Mesenteric fat pad (tissue), 1 donor: ENCODE measurements at places on chromosomes 2 and 18.
A peak's percentile ranks its signal among the peaks of the same experiment; 100 is the strongest.

- no peak for DNase-seq
Measured at GRCh38 chr18:32908424-32908805, 135.6 kb upstream of the KLHL14 start.

DNA sequence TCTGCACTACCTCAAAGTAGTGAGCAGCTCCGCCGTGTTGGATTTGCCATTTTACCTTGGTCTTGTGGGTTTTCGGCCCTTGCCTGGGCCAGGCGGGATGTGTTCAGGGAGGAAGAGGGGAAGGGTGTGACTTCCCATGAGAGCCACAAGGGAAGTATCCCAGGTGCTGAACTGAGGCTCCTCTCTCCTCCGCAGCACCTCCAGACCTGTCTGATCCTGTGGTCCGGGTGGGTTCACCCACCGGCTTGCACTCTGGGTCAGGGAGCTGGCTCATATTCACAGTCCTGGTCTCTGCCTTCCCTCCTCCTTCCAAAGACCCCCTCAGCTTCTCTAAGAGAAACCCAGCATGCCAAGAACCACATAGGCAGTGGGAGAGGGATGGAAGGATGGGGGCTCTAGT, 235.8 kb downstream of the SEPTIN10 start:
- DNase-seq, result peak; percentile 71

GRCh38 chr18:56873441-56874140, 222.4 kb downstream of the WDR7 start:
- no peak for DNase-seq

- peak; percentile 82 for DNase-seq
Measured at GRCh38 chr2:237471438-237472186, 15.4 kb upstream of the MLPH start.

GRCh38 chr2:174383796-174384195, 11.7 kb upstream of the SCRN3 start:
- DNase-seq, result no peak

GRCh38 chr18:12391487-12392165, 14.6 kb upstream of the AFG3L2 start:
- DNase-seq, result peak; percentile 45

DNA sequence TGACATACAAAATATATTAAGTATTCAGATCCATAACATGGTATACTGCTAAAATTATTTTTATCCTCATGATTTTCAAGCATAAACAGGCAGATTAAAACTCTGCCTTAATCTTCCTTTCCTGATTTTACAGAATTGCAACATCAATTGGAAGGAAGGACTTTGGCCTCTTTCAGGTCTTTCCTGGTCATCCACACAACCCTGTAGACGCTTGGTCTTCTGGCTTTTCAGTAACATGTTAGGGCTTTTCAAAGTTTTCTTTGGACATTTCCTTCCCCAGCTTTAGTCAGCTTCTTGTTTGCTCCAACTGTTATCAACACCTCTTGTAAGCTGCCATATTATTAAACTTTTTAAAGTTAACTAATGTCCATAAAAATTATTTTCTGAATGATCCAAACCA, 1364.9 kb upstream of the NRXN1 start:
- DNase-seq, result no peak

DNA sequence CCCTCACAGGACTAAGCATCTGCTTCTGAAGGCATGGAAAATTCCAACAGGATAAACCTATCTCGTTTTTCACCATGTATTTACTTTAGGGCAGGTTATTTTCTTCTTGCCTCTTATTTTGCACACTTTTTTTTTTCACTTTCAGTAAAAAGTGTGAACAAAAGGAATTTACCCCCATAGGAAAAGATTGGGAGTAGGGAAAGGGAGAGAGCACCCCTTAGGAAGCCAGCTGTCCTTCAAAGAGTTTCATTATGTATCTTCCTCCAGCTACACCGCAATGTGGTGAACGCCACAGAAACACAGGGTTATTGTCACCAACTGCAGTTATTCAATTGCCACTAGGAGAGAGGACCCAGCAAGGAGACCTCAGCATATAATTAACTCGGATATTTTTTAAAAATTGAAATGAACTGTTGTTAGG, 286.2 kb upstream of the VRK2 start:
- DNase-seq, result no peak

DNA sequence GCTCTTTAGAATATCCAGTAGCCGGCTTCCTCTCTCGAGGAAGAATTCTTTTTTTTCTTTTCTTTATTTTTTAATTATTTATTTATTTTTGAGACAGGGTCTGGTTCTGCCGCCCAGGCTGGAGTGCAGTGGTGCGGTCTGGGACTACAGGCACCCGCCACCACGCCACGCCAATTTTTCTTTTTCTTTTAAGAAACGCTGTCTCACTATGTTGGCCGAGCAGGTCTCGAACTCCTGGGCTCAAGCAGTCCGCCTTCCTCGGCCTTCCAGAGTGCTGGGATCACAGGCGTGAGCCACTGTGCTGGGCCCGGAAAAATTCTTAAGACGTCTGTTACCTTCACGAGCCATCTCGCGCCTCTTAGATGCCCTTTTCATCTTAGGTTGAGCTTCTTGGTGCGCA, 931 bp upstream of the TMEM131 start:
- DNase-seq, result no peak

DNA sequence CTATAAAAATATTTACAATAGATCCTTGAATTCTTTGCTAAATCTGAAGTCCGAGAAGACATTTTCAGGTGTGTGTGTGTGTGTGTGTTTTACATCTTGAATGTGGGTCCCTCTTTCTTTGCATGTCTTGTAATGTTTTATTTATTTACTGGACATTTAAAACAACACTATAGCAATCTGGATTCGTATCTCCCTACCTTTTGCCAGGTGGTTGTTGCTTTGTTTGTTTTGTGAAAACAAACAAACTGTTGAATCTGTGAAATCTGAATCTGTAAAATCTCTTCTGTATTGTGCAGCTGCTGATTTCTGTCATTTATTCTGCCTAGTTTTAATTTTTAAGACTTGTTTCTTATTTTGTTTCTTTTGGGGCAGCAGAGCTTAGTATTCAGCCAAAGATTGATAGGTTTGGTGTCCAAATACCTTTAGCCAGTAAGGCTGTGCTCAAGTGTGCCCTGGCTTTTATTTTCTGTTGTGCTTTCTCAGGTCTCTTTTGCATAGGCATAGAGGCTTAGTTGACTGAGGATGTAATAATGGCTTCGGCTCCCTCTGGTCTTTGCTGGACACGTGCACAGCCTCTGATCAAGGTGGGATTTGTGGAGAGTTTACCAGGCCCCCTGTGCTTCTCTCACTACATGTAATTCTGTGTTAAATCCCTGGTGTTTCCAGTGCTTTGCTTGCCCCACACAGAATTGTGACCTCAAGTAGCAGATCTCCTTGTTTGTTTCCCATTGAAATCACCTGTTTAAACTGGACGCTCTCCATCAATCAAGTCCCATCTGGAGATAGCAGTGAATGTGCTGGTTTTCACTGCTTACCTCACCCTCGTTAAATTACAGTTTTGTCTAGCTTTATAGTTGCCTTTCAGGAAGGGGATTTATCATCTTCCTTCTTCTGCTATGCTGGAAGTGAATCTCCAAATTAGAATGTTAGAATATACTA, 71.1 kb downstream of the BIRC6 start:
- no peak for DNase-seq

DNA sequence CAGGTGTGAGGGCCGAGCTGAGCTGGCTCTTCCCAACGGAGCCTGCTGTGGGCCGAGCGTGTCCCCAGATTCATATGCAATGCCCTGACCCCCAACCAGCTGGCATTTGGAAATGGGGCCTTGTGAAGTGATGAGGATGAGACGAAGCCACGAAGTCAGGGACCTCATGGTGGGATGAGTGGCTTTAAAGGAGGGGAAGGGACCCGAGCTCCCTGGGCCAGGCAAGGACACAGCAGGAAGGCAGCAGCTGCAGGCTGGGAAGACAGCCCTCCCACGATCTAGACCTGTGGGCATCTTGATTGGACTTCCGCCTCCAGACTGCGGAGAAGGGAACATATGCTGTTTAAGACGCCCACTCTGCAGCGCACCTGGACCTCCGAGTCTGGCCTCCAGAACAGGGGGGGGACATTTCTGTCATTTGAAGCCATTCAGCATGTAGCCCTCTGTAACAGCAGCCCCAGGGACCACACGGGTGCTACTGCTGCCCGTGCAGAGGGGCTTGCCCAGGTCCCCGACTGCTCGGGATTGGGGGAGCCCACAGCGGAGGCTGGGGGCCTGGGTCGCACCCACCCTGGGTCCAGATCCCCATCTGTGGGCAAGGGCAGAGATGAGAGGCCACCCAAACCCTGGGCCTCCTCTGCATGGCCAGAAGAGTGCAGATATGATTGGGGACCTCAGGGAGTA, 27.2 kb downstream of the KIF1A start:
- no peak for DNase-seq

- DNase-seq, result no peak
Measured at GRCh38 chr2:160477032-160477431, 16.6 kb downstream of the RBMS1 start.

- DNase-seq, result no peak
Measured at GRCh38 chr2:199705538-199705937, 145.5 kb downstream of the FTCDNL1 start.

GRCh38 chr18:35267161-35267651, 22.8 kb downstream of the ZSCAN30 start:
- peak; percentile 93 for DNase-seq

- DNase-seq, result peak; percentile 65
Measured at GRCh38 chr2:3493615-3494007, 25.7 kb downstream of the ADI1 start.

DNA sequence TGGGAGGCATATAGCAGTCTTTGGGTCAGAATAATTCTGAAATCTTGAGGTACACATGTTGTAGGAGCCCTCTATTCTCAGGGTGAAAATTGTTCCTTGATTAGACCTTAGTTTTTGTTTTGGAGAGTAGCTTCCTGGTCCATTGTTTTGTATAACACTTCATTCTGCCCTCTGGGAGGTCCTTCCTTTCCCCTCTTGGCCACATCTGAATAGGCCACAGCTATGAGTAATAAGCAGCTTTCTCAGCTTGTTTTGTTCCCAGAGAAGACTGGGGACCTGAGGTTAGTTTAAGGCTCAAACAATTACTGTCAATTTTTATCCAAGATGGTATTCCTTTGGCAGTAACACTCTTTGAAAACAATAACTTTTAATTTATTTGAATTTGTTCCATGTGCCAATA, 72.6 kb upstream of the NOL4 start:
- DNase-seq, result no peak

- no peak for DNase-seq
Measured at GRCh38 chr2:94986392-94986963, 39.0 kb upstream of the MAL start.

- DNase-seq, result no peak
Measured at GRCh38 chr2:18123577-18123976, 245.1 kb downstream of the KCNS3 start.

DNA sequence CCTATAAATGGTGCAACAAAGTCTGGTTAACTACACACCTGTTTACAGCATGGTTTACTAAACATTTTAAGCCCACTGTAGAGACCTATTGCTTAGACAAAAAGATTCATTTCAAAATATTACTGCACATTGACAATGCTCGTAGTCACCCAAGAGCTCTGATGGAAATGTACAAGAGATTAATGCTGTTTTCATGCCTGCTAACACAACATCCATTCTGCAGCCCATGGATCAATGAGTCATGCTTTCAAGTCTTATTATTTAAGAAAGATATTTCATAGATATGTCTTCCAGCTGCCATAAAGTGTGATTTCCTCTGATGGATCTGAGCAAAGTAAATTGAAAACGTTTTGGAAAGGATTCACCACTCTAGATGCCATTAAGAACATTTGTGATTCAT, 781.1 kb downstream of the MBD2 start:
- DNase-seq, result no peak

GRCh38 chr2:26185304-26185928, 12.5 kb downstream of the GAREM2 start:
- DNase-seq, result no peak

- DNase-seq, result no peak
Measured at GRCh38 chr2:175811971-175812370, 190.1 kb downstream of the LNPK start.

GRCh38 chr2:94762600-94762999, 108.6 kb upstream of the TEKT4 start:
- DNase-seq, result no peak

DNA sequence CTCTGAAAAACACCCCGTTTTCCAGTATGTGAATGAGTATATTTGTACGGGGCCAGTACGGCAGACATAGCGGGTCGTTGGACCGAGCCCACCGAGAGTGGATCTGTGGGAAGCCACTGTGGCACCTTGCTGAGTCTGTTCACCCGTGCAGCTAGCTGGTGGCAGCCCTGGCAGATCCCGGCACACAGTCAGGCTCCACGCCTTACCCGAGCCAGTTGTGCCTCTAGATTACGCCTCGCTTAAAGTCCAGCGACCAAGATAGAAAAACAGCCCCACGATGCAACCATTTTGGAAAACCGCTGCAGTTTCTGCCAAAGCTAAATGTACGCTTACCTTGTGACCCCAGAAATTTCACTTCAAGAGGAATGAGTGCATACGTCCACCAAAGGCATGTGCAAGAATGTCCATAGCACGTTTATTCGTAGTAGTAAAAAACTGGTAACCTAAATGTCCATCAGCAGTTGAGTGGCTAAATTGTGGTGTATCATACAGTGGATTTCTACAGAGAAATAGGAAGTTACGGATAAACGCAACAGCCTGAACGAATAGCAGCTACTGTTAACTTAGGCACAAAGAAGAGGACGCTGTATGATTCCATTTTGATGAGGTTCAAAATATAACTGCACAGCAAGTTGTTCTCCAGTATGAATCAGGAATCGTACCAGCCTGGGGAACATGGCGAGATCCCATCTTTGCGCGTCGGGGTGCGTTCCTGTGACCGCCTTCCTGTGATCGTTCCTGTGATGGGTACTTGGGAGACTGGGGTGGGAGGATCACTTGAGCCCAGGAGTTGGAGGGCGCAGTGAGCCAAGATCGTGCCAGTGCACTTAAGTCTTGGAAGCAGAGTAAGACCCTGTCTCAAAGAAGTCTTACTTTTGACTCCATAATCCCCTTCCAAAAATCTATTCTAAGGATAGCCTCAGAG, 688 bp upstream of the WDR33 start:
- peak; percentile 55 for DNase-seq

GRCh38 chr2:163248376-163249253, 410.0 kb upstream of the KCNH7 start:
- no peak for DNase-seq

DNA sequence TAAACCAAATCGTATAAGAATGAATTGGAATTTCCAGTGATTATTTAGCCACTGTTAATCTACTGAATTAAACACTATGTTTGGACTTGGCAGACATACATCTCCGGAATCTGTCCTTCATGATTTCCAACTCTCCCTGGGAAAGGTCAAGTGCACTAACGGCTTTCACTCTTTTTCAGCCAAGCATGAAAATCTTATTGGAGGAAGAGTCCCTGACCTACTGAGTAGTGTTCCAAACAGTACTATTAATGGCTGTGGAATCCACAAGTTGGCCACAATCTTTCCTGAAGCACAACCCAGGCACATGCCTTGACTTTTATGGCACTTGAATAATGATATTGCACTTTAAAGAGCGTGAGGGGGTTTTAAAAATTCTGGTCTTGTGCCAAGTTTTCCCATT, 318.9 kb upstream of the RND3 start:
- no peak for DNase-seq

- DNase-seq, result no peak
Measured at GRCh38 chr18:77115192-77115953, 17.2 kb downstream of the MBP start.
